Upper lobe of right lung (tissue), 1 donor: ENCODE measurements at places on chromosomes 7 and 10. TPM values are rescaled to one million over a fixed set of nuclear protein-coding genes. Genes with fewer than 3 reads are reported as not detected.

The CNTNAP2 gene
- 0.41 TPM for total RNA-seq

The TMEM140 gene
- total RNA-seq, result 31.2 TPM

GRCh38 chr7:30913821-30914515, 2.3 kb downstream of the AQP1 start:
- peaks cover 47% of the 10 kb centered on the region for H3K4me1 ChIP-seq
- no peak for DNase-seq
- no peaks in the 10 kb centered on the region for H3K27me3 ChIP-seq

- no peaks in the 10 kb centered on the region for H3K4me1 ChIP-seq
- H3K27ac ChIP-seq, result no peak overlapping the region
- H3K36me3 ChIP-seq, result no peaks in the 10 kb centered on the region
- H3K4me3 ChIP-seq, result no peak overlapping the region
These were observed 11.2 kb downstream of the SLC13A4 start for GRCh38 chr7:135716677-135717238.

The SRRM3 gene
- 1.1 TPM for total RNA-seq
